ENCODE measurements at places on chromosomes 5 and 9.

DNA sequence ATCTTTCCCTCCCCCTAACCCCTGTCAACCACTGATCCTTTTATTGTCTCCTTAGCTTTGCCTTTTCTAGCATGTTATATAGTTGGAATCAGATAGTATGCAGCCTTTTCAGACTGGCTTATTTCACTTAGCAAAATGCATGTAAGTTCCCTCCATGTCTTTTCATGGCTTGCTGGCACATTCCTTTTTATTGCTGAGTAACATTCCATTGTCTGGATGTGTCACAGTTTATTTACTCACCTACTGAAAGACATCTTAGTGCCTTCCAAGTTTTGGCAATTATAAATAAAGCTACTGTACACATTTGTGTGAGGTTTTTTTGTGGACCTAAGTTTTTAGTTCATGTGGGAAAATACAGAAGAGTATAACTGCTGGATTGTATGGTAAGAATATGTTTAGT, 230.1 kb downstream of the PBX3 start:
- no peak for DNase-seq

DNA sequence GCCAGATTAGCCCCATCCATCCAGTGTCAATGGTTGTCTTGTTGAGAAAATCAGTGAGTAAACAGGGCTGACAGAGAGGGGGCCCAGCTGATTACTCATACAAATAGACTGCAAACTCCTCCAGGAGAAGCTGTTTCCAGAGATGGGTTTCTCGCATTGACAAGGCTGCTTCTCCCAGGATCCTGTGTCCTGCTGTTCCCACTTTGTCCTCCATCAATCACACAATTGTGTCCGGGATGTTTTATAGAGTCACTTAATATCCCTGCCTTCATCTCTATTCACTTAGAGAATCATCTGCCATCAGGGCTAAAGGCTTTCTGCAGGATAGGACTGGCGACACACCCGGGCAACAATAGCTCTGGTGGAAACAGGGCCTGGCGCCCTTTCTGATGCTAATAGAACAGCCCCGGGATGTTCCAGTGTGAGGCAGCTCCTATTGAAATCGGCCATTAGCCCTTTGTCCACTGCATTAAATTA, 71.7 kb upstream of the TBCA start:
- DNase-seq: no peak

DNA sequence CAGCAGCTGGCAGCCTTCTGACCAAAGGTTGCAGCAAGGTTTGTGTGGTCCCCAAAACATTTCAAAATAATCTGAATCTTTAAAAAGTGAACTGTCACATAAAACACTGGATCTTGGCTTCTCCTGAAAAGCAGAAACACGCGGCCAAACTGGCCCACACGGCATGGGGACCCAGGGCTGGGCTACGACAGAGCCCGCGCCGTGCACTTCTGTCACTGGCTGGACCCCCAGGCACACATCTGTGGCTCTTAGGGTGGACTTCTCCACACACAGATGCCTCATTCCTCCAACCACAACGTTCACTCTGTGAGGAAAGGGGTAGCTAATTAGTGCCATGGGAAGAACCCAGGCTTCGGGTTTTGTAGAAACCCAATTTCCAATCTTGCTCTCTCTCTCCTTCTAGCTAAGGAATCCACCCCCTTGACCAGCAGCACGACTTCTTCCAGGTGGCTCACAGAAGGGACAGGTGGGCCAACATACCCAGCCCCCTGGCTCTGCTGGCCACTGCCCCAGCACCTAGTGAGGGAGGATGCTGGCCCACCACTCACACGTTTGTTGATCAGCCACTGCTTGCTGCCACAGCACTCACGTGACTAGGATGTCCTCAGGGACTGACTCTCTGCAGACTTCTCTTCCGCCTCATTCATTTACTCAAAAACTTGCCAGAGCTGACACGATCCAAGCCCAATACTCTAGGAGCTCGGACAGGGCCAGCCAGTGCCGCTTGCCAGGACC, 17.9 kb downstream of the LMAN2 start:
- no peak for DNase-seq

- no peak for DNase-seq
These were observed 184.5 kb downstream of the RGS3 start for GRCh38 chr9:113648048-113648447.

DNA sequence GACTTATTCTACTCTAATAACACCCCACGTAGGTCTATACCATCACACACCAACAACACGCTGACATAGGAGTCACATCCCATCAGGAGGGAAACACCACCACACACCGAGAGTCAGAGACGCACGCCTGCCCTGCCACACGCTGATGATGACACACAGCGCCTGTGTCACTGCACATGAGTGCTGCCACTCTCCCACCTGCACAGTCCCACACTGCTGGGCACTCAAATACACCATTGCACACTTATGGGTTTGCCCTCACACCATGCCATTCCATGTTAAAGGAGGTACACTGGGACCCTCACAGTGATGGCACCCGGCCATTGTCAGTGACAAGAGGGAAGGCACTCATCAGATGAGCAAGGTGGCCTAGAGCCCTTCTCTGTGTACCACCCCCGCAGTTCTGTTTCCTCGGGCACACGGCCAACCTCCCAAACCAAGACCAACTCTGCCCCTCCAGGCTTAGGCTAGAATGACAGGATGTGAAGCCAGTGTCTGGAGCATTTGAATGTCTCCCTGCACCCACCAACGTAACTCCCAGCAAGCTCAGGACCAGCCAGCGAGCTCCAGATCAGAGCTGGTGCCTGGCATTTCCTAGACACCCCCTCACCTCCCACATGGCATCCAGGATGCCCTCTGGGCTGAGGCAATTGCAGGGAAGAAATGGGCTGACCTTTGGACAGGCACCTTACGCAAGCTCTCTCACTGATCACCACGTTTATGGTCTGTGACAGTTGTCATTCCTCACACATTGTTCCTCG, 3.6 kb upstream of the CPLX2 start:
- no peak for DNase-seq
